ENCODE measurements at places on chromosomes 12 and 14.

DNA sequence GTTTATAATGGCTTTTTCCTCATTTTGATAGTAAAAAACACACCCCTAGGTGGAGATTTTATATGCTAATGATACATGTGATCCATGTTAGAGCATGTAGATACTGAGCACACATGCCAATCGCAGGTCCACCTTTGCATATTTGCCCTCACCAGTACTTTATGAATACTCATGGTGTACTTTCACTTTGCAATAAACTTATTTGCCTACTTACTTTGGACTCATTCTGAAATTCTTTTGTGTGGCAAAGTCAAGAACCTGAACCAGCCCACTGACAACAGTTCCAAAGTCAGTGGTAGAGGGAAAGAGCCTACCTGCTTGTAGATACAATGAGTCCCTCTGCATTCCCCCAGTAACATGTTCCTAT is 58.5 kb upstream of the DHRS4 start:
- DNase-seq = no peak

- no peak for DNase-seq
These were observed 1823.6 kb upstream of the FLRT2 start for GRCh38 chr14:83706231-83706954.

DNA sequence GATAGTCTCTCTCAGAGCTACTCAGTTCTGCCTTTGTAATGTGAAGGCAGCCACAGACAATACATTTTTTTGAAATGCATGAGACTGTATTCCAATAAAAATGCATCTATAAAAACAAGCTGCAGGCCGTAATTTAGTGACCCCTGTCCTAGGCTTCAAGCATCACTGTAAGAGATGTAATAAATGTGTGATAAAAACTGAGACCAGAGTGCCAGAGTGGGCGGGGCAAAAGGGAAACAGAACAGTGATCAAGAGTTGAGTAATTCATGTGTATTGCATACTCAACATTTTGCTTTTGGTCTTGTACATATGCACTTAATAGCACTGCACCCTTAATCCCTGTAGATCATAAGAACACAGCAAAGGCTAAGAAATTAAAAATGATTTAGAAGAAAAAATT is 743.5 kb downstream of the DIO2 start:
- no peak for DNase-seq

DNA sequence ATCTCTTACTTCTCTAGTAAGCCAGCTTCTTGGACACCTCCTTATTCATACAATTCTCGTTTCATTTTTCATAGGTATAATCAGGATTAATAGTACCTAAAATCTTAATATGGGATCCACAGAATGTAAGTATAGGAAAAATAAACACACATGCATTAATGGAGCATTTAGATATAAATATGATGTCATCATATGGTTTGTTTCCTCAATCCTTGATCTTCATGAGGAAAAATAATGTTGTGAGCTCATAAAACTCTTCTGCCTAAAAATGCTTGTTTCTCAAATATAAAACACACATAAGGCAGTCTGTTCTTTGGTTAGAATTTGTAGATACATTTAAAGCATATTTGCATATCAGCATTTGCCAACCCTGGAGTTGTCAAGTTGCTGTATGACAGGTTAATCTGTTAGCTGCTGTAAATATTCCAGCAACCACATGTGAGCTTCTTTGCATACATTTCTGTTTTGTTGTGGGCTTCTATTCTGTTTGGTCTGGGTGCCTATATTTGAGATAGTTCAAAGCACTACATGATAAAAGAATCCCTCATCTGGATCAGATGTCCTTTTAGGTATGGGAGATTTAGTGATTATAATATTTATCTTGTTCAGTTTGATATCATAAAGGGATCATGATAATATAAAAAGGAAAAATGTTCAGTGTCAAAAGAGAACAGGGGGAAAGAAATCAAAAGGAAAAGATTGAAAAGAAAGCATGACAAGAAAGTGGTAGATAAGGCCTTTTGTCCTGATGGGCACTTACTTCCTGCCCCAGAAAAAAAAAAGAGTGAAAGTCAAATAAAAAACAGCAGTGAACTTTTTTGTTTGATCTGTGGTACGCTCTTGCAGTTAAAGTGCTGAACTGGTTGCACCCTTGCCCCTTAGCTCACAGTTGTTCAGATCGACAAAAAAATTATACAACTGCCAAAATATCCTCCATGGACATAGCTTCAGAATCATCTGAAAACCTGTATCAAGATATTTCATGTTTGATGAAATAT is 68.6 kb downstream of the ACSS3 start:
- DNase-seq = no peak

GRCh38 chr12:122035292-122035691 is 13.6 kb downstream of the BCL7A start:
- no peak for DNase-seq

GRCh38 chr12:123004287-123004686 is 23.8 kb downstream of the ARL6IP4 start:
- DNase-seq = no peak

DNA sequence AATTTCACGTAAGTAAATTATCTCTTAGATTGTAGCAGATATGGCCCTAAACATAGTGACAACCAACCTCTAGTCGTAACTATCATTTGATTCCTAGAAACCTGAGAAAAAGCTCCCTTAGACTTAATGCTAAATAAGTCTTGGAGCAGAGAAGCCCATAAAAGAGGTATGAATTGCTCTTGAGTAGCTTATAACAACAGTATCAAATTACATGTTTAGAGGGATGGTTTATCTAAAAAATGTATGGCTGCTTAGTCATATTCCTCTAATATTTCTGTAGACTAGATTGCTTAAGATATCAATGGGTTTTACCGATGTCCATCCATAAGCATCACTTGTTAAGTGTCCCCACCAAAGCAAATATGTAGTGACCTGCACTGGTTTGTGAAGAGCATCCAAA is 259.7 kb downstream of the NELL2 start:
- DNase-seq = no peak

- DNase-seq = no peak
These were observed 10.9 kb downstream of the CLIP1 start for GRCh38 chr12:122411537-122411936.

DNA sequence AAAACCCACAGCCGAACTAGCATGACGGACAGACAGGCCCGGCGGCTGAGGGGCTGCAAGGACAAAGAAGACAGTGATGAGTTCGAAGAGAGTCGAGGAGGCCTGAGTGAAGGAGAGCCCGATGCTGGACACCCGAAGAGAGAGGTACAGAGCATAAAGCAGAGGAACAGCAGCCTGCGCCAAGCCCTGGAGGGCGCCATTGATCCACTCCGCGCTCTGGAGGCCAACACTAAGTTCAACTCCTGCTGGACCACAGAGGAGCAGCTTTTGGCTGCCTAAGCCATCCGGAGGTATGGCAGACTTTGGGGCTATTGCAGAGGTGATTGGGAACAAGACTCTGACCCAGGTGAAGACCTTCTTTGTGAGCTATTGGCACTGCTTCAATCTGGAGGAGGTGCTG is 7.8 kb upstream of the PLXNC1 start:
- DNase-seq = no peak

DNA sequence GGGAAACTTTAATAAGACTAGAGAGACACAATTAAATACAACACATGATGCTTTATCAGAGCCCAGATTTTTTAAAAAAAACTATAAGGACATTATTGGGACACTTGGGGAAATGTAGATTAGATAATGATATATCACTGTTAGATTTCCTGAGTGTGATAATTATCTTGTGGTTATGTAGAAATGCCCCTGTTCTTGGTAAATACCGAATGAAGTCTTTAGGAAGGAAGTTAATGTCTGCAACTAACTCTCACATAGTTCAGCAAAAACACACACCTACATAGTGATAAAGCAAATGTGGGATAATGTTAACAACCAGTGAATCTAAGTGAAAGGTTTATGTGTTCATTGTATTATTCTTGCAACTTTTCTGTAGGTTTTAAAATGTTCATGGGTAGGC is 14.6 kb upstream of the CACNB3 start:
- DNase-seq = no peak

- DNase-seq = no peak
These were observed 95.1 kb upstream of the CNTN1 start for GRCh38 chr12:40597133-40597532.

GRCh38 chr14:55355922-55356321 is 55.7 kb downstream of the ATG14 start:
- peak; percentile 79 for DNase-seq

GRCh38 chr14:94536836-94537235 is 24.4 kb upstream of the SERPINA4 start:
- peak; percentile 8 for DNase-seq

- DNase-seq = peak; percentile 89
These were observed at the start of the genes BBOF1 and ENTPD5 for GRCh38 chr14:74018586-74019407. Gene BBOF1 (plus strand): TSS chr14:74019349. CDS start chr14:74019479, 130 bp downstream. Gene ENTPD5 (minus strand): TSS chr14:74019288. CDS start chr14:73988102, 31,186 bp downstream.

DNA sequence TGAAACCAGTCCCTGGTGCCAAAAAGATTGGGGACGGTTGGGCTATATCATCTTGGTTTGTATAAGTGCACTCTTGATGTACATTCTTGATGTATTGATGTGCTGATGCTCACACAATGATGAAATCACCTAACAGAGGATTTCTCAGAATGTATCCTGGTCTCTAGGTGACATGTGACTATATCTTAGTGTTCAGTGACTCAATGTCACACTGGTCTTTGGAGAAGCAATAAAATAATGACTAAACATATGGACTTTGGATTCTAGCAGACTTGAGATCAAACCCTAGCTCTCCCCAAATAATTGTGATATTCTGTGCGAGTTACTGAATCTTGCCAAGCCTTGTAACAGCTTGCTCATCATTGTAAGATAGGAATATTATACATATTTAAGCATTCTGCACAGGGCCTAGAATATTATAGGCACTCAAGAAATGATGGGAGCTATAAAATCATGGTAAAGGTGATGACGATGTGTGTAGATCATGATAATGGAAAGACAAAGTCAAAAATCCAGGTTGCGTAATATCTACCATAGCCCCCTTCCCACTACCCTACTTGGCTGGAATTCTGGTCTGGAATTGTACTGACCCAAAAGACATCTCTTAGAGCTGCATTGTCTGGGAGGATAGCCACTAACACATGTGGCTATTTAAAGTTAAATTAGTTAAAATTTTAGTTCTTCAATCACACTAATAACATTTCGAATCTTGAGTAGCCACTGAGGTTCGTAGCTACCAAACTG is 117.6 kb upstream of the PWP1 start:
- DNase-seq = no peak

DNA sequence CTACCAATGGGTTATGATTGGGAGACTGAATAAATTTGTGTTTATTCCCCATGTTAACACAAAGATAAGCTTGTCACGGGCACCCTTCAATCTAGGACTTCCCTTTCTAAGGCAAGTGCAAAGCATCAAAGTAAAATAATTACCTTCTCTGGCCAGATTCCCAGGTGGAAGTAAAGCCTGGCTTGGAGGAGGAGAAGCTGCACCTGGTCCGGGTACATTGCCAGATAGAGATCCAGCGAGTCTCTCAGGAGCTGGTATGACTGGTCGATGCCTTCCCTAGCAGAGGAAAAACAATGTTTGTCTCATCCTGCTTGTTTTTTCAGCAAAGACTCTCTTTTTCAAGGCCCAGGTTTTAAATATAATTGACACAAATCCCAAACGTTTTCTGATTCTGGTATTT is 24.9 kb downstream of the FBXO21 start:
- no peak for DNase-seq

DNA sequence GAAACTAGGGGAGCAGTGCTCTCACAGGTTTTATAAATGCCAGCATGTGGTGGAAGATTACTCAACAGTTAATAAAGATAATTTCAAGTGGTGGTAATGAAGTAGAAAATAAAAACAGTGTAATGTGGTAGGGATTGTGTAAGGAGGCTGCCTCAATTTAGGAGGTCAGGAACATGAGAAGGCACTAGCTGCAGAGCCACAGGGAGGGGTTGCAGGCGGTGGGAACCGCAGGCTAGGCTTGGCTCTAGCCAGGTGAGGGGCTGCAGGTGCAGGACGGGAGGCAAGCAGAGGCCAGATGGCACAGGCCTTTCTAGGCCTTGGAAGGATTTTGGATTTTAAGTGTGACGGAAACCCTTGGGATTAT is 768 bp downstream of the METTL25 start:
- no peak for DNase-seq

- no peak for DNase-seq
These were observed 122.0 kb upstream of the SEL1L start for GRCh38 chr14:81655423-81656314.

DNA sequence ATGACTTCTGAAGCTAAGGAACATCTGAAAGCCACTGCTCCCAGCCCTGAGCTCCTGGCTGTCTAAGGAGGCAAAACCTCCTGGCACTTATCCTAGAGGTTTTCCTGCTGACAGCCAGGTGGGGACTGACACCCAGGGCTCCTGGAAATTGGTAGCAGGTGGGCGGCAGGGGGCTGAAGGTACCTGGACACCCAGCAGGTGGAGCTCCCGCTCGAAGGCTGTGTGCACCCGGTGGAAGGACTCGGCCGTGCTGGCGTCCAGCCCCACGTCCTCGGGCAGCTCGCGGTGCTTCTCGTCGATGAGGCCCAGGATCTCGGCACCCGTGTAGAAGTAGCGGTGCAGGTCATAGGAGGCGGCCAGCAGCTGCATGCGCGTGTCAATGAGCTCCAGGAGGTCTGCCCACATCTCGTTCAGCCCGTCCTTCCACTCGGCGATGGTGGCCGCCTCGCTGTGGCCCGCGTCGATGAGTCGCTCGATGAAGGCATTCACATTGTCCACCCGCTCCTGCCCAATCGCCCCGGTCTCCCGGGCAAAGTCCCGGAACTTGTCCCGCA is 68.2 kb downstream of the PLEKHG3 start:
- DNase-seq = no peak

DNA sequence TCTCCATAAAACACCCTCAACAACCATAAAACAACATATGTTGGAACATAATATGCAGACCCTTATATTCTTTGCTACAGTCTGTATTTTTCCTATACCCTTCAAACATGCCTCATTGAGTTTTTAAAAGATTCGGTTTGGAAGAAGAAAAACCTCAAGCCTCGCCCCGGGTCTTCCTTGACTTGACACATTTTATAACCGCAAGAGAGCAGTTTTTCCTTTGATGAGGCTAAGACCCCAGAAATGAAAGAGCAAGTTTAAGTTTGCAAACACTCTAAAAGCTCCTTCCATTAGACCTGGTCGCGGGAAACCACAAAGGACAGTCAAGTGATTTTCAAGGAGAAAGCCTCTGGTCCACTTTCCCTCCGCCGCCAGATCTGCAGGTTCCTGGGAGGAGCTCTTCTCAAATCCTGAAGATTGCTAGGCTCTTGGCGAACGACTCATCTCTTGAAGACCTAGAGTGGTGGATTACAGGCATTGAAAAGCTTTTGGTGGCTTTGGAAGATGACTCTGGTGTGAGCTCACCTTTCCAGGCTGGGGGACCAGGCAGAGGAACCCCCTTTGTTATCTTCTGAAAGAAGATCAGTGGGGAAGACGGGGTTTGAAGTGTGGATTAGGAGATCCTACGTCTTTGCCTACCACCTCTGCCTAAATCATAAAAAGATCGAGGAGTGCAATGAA is at the start of gene ASCL4:
Gene ASCL4 (plus strand): TSS at position 356 of the 681 bp plus-strand sequence. CDS start 515 bp downstream, outside the sequence.
- DNase-seq = no peak

DNA sequence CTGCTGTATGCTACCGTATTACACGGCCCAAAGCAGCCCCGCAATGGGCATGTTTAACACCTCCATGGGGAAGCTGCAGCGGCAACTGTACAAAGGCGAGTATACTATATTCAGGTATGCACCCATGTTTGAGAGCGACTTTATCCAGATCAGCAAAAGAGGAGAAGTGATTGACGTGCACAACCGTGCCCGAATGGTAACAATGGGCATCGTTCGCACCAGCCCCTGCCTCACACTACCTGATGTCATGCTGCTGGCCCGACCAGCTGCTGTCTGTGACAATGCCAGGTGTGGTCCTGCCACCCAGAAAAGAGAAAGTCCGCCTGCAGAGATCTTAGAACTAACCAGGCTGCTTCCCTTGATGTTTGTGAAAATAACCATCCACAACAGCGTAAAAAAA is 630 bp downstream of the GARIN6 start:
- DNase-seq = no peak
